ENCODE measurements at places on chromosomes 6 and 20. TPM values are rescaled to one million over a fixed set of nuclear protein-coding genes. Genes with fewer than 3 reads are reported as not detected.

GRCh38 chr20:764255-764654, 4.0 kb downstream of the SLC52A3 start:
- DNase-seq: no peak

GRCh38 chr20:41167481-41168253, 30.3 kb downstream of the PLCG1 start:
- peak; percentile 59 for DNase-seq

The MKKS gene
- polyA plus RNA-seq: 11.7 TPM

The LMBRD1 gene
- polyA plus RNA-seq: 28.9 TPM

GRCh38 chr6:122028933-122029522, 370.4 kb upstream of the HSF2 start:
- no peak for DNase-seq

All from spleen (tissue), 13 donors.